Activated CD8-positive, alpha-beta memory T cell treated with anti-CD3 and anti-CD28 coated beads, Interleukin-2, amount 10 ng/mL, durations not matched to agents 7 days and 5 days (primary cell): ENCODE measurements at places on chromosomes 12 and 14.

DNA sequence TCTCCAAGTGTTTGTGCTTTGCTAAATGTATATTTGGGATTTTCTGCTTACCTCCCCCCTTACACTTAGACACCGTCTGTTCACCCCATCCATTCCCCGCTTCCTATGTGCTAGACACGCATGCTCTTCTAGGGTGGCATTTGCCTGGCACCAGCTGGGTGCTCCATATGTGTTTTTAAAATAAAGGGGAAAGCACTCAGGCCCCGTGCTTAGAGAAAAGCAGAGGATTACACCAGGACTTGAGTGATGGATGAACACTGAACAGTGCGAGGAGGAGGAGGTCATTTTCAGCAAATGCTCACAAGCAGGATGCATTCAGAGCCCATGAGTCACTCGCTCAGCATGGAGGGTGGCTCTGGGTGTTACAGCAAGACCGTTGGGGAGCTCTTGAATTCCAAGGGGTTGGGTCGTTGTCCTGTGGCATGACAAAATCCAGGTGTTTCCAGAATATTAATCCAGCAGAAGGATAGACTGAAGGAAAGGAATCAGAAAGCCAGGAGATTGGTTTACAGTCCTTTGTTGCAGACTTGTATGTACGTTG, 2.9 kb upstream of the BDKRB1 start:
- no peak for DNase-seq

- DNase-seq = no peak
Measured at GRCh38 chr12:90428465-90428864, 526.5 kb downstream of the CCER1 start.

GRCh38 chr12:89383235-89384049, 31.1 kb upstream of the DUSP6 start:
- DNase-seq = no peak

- DNase-seq = no peak
Measured at GRCh38 chr12:40101747-40102146, 4.1 kb downstream of the SLC2A13 start.

DNA sequence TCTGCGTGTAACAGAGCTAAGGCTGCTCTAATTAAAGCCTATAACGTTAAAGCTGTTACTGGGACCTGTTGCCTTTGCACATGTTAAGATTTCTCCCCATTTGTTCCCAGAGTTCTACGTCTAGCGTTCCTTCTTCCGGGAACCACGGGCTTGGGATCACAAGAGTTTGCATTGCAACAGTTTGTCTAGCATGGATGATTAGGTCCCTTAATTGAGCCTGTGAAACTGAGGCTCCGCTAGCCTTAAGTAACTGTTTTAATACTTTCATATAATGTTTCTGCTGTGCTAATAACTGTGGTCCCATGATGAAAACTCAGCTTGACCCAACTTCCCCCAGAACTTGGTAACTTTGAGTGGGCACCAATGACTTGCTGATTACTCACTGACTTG, 16.7 kb upstream of the LYZ start:
- DNase-seq = no peak

- DNase-seq = no peak
Measured at GRCh38 chr14:73717711-73718417, 3.7 kb upstream of the PNMA1 start.

GRCh38 chr12:70247653-70248199, 4.5 kb downstream of the CNOT2 start:
- no peak for DNase-seq

DNA sequence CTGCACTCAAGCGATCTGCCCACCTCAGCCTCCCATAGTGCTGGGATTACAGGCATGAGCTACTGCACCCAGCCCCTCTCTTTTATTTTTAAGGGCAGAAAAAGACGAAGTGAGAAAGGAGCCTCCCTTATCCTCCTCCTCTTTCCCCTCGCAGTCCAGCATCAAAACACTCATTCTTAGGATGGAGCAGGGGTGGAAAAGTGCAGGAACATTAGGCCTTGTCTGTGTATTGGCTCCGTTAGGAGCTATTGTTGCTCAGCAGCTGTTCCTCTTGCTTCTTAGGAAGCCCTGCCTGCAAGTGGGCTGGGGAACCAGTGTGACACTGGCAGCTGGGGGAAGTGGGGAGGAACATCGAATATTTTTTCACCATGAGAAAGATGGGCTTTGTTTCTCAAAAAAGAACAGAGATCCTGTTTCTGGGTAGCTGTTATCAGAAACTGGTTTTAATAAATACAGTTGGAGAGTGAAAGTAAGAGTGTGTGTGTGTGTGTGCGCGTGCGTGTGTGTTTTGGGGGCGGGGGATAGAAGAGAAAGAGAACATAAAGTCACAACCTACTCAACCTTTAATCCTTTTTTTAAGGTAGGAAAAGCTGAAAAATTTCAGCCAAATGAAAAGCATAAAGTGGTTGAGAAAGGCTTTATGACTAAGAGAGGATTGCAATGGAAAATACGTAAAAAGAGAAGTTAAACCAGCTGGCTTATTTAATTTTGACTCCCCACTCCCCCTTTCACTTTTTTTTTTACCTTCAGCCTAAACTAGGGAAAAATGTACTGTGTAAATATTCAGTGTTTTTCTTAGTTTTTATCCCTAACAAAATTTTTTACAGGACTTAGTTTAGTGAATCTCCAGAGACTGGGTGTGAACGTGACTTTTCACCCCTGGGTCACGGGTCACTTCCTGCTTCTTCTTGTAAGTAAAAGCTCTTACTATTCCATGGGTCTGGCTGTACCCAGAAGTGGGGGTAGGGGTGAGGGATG, 197.2 kb upstream of the PLEKHG7 start:
- peak; percentile 56 for DNase-seq

GRCh38 chr14:104433401-104434213, 146.0 kb upstream of the C14orf180 start:
- peak; percentile 33 for DNase-seq

GRCh38 chr14:92719890-92720323, 28.5 kb downstream of the LGMN start:
- DNase-seq = no peak

GRCh38 chr14:105197211-105197641, 16.1 kb upstream of the NUDT14 start:
- no peak for DNase-seq

DNA sequence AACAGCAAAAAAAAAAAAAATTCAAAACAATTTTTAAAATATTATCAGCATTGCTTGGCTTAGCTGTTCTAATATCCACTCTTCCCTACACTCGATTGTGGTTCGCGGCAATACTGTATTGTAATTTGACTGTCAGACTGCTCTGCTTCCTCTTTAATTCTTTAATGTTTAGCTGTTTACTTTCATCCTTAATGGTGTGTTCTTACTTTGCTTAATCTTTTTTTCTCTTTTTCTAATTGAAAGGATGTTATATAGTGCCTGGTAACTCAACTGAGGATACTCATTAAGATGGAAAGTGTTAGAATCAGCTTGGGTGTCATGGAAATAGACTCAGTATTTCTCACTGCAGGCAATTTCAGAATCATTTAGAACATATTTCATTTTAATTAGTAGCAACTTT, 2.0 kb downstream of the ANO4 start:
- DNase-seq = no peak

GRCh38 chr12:75655315-75655806, 144.0 kb upstream of the KRR1 start:
- DNase-seq = peak; percentile 76

GRCh38 chr14:79967001-79967400, 244.3 kb downstream of the DIO2 start:
- DNase-seq = no peak

GRCh38 chr12:120049426-120049825, 60.4 kb downstream of the BICDL1 start:
- no peak for DNase-seq

- DNase-seq = no peak
Measured at GRCh38 chr12:126369487-126370463, 1304.5 kb downstream of the AACS start.

DNA sequence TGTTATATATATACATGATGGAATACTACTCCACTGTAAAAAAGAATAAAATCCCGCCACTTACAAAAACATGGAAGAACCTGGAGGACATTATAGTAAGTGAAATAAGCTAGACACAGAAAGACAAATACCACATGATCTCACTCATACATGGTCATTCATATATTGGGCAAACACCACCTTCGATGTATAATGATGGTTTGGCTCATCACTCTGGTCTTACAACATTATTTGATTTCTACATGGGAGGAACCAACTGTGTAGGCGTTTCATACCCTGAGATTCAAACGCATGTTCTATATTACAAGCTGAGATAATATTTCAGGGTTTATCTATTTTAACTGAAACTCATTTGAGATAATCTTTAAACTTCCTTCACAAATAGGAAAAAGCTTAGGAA, 48.3 kb downstream of the ABCD2 start:
- DNase-seq = no peak

DNA sequence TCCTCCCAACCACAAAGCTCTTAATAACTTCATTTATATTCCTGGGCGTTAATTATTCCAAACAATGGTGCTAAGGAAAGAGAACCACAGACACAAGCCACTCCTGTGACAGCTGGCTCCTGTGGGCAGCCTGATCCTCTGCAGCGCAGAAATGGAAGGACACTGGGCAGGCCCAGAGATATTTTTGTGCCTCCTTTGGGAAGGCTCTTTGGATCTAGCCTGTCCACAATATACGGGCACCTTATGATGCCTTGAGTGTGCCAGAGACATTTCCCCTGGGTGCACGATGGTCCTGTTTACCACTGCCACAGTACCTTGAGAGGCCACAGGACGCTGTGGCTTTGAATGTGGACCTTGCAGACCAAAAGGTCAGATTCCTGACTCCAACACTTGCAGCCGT, 2.1 kb downstream of the ASB2 start:
- no peak for DNase-seq

- no peak for DNase-seq
Measured at GRCh38 chr12:68342966-68343365, 10.8 kb upstream of the MDM1 start.

- DNase-seq = peak; percentile 81
Measured at GRCh38 chr14:93972618-93973205, 3.7 kb downstream of the ASB2 start.

GRCh38 chr12:52358575-52359350, 8.5 kb downstream of the KRT85 start:
- DNase-seq = peak; percentile 79

- no peak for DNase-seq
Measured at GRCh38 chr12:113586461-113586860, 114.8 kb upstream of the LHX5 start.

DNA sequence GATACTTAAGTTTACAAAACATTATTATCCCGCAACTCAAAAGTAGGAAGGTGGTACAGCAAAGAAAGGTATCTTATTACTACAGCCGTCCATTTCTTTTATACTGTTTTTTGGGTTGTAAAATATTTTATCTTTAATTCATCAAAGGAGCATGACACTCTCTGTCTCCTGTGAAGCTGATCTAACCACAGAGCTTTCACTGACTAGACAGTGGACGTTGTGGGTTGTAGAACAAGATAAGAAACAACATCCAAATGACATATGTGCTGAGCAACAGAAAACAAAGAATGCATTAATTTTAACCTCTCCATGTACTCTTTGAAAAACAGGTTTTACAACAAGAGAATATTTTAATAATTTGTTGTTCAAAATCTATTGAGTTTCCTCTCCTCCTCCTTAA, 195.9 kb upstream of the FBXO33 start:
- no peak for DNase-seq

DNA sequence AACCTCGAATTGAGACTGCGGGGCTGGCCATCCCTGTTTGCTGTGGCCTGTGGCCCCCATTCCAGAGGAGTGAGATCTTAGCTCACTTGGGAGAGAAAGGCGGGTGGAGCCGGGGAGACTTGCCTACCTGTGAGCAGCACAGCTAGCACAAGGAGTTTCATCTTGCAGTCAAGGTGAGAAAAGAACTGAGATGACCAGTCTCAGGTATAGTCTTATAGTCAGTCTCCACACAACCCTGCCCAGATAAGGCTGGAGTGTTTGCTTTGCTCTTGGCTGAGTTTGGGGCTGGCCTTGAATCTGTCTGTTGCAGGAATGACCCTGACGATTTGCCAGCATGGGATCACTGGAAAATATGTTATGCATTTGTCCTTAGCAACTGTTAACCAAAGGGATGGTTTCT, at the start of gene PLA2G1B:
PLA2G1B (minus strand) TSS at position 187 of the 400 bp plus-strand sequence; CDS start at position 161, 26 bp downstream.
- no peak for DNase-seq

DNA sequence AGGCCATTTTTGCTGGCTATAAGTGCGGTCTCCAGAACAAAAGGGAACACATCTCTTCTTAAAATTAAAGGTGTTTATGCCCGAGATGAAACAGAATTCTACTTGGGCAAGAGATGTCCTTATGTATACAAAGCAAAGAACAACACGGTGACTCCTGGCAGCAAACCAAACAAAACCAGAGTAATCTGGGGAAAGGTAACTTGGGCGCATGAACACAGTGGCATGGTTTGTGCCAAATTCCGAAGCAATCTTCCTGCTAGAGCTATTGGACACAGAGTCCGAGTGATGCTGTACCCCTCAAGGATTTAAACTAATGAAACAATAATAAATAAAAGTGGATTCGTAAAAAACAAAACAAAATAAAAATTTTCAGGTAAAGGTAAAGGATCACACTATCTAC, 33.4 kb downstream of the PKP2 start:
- no peak for DNase-seq

- no peak for DNase-seq
Measured at GRCh38 chr12:19244312-19244711, 114.8 kb downstream of the PLEKHA5 start.

DNA sequence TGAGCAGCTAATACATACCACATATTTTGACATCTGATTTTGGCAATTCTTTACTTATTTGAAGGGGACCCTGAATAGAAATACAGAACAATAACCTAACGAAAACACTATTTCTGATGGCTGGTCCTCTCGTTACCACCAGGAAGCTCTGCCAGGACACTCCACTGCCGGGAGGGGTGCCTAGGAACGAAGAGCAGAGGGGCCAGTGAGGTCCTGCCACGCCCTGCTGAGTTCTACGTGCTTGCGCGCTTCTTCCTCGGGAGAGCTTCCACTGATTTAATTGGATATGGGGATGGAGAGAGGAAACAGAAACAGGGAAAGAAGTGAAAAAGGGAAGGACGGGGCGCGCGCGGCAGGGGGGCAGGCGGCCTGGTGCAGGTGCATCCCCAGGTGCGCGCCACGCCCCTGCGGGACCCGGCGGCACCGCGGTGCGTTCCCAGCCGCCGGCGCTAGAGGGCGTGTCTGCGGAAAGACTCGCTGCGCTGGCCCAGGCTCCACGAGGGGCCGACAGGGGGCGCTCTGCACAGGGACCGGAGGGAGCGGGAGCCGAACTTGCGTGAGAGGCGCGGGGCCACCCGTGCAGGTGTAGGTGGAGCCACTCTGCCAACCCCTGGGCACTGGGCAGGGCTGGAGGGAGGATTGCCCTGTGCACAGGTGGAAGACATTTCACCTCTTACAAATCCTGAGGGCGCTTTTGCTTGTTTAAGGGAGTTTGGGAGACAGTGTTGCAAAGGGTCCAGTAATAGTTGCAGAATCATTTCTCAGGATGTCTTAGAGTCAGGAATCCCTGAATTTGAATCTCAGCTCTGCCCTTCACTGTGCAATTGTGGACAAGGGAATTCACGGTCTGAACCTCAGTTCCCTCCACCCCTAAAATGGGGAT, 986.3 kb upstream of the TMEM132C start:
- peak; percentile 75 for DNase-seq

GRCh38 chr14:84312551-84312950, 1217.4 kb upstream of the FLRT2 start:
- DNase-seq = no peak

GRCh38 chr14:29321646-29322045, 555.1 kb downstream of the FOXG1 start:
- DNase-seq = no peak
